ENCODE measurements at places on chromosomes 6 and 20.

DNA sequence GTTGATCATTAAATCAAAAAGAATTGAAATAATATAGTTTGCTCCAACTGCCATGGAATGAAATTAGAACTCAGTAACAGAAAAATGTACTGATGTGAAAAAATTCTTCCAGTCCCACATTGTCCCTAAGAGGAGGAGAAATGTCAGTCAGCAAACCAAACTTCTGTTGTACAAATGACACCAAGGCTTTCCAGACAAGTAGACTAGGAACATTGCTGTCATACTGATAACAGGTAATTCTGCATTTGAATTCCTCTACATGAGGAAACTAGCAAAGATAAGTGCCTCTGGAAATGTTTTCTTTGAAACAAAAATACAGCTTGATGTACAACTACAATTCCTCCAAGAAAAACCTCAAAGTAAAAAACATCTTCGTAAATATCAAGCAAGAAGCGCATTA lies 90.2 kb downstream of the HIVEP1 start:
- DNase-seq, result no peak

DNA sequence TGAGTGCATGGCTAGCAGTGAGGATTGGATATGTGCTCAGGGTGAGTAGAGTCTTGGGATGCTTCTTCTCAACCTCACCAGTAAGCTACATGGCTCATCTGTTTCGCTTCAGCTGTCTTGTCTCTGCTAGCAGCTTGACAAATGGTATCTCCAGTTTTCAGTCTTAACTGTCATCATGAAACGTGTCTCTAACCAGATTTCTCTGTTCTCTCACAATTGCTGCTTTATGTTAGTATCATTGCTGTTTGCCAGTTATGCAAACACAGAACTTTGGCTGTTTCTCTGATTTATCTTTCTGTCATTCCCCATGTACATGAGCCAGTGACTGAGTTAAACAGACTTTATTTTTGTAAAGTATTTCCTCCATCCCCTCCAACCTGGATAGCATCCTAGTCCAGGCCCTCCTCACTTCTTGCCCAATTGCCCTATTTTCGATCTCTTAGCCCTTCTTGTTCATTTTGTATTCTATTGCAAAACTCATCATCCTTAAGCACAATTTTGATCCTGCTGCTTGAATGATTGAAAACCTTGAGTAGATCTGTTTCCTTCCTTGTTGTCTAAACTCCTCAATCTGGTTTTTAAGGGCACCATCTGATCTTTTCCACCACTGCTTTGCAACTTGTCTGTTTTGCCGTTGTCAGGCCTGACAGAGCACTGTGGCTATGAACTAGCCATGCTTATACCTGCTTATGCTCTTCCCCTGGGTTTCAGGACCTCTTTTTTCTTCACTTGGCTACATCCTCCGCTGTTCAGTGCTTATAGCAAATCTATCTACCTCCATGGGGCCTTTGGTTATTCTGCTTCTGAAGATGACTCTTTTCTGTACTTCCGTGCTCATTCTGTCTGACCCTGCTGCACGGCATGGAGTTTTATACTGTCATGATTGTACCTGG lies 37.7 kb upstream of the ADIG start:
- no peak for DNase-seq

DNA sequence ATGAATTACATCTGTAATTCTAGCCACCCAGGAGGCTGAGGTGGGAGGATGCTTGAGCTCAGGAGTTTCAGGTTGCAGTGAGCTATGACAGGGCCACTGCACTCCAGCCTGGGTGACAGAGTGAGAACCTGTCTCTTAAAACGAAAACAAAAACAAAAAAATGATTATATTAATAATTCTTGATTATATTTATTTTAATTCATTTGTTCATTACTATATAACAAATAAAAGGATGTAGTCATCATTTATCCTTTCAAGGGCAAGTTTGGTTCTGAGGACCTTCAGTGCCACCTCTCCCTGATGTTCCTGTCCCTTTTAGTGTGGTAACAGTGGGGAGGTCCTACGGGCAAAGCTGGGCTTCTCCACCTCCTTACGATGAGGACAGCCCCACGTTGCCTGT lies 167.1 kb upstream of the SCGN start:
- no peak for DNase-seq

DNA sequence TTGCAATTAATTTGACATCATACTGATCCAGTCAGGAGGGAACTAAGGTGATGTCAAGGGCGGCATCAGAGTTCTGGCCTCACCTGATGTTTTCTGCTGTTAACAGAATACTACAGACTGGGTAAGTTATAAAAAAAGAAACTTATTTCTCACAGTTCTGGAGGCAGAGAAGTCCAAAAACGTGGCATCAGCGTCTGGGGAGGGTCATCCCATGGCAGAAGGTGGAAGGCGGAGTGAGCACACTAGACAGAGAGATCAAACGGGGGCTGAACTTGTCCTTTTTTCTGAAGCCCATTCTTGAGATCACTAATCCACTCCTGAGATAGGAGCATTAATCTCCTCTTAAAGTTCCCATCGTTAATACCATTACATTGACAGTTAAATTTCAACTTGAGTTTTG lies 3.3 kb upstream of the MTCH1 start:
- no peak for DNase-seq

DNA sequence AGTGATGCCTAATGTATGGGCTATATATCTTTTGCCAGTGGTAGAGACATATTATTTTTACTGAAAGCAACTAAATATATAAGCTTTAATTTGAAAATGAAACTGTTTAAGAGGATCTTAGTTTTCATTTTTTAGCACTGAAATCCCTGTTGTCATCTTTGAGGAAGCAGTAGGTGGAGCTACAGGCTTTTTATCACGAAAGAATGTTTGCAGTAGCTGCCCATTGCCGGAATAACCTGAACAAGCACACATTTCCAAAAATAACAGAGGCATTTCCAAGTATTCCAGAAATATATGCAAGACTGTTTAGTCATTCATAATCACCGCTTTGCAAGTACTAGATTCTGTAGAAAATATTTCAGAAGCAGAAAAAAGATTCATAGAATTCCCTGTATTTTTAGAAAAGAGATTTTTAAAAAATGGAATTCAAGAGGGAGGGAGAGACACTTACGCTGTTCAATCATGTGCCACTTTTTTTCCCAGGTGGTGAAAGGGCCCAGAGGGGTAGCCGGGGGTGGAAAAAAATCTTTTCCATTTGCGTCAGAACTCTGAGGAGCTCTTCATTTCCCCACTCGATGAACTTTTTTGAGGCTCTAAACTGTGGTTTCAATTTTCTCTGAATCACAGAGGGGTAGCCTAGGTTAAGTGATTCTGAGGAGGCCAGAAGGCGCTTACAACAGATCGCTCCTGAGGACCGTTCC lies 142.5 kb upstream of the FERMT1 start:
- peak; percentile 18 for DNase-seq

DNA sequence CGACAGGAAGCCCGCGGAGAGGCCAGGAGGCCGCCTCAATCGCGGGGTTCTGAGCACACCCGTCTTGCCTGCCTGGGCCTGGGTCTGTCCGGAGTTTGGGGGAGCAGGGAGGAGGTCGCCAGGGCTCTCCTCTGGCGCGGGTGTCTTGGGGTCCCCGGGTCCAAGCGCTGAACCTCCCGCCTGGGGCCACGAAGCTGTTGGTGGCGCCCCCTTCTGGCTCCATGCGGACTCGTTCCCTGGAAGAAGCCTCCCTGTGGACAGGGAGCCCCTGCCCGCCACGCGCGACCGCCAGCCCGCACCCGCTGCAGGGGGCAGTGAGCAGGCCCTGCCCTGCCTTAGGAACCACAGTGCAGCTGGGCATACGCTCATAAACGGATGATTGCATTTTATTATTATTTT lies 44.7 kb downstream of the MCUR1 start:
- DNase-seq, result no peak

Measured in left renal cortex interstitium (tissue), 4 donors.